ENCODE measurements at places on chromosomes 3 and 15.

DNA sequence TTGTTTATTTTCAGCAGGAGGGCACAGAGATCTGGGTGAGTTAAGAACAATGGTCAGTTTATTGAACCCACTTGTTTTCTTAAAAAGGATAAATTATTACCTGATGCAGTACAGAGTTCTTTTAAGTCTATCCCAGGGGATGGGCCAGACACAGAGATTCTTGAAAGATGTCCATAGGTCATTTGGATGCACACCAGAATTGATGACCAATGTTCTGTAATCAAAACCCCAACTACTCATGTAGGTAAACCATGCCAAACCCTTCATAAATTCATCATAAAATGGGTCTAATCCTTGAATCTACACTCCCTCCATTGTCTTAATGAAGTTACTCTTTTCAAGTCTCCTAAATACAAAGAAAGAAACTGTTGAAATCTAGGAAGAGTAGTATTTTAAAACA, 273.0 kb upstream of the COL8A1 start:
- DNase-seq: no peak

DNA sequence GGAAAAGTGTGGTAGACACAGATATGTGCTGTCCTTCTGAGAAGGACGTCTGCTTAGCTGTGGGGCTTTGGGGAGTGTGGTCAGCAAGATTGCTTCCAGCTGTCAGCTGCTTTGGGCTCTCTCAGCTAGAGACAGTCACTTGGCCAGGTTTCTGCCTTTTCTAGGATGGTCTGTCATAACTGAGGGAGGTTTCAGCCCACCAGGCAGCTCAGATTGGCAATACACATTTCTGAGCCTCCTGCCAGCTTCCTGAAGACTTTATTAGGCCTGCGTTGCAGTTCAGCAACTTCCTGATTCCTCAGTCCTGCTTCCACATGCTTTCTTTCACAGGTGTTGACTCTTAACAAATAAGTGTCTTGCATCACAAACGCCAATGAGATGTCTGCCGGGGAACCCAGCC, 286.5 kb downstream of the SQOR start:
- peak; percentile 20 for DNase-seq

GRCh38 chr3:192841428-192841827, 76.2 kb downstream of the MB21D2 start:
- no peak for DNase-seq

DNA sequence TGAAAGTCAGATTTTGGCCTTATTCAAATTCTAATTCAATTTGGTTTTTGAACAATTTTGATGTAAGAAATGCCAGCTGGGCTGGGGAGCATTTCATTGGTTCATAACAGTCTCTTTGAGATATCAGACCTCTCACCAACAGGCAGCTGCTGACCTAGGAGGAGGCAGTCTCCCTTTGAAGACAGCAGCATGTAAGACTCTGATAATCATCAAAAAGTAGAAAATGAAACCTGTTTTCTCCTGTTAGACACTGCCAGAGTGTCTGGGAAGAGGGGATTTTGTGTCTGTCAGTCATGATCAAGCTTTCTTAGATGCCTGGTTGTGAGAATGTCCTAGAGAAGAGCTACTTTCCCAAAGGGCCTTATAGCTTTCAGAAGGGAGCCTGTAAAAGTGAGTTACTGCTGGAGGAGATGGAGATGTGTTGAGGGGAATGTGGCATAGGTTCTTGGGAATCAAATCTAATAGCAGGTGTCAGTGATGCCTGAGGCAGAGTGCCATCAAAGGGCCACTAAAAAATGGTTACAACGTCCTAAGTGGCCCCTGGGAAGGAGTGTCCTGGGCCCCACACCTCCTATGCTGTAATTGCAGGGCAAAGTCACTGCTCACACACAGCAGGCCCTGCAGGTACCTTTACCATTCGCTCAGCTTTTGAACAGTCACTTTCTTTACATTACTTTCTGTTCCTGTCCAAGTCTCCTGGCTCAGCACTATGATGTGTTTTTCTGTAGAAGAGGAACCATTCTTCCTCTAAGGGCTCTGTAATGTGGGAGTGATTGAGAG, 43.1 kb downstream of the FSTL1 start:
- DNase-seq: no peak
